ENCODE measurements at places on chromosomes 1 and 21.

GRCh38 chr1:205493241-205494085 lies 11.0 kb upstream of the CDK18 start:
- DNase-seq: no peak

- no peak for DNase-seq
Measured at GRCh38 chr1:178101266-178101630, 7.3 kb downstream of the RASAL2 start.

- no peak for DNase-seq
Measured at GRCh38 chr1:10599194-10599861, 124.6 kb downstream of the PEX14 start.

- DNase-seq: no peak
Measured at GRCh38 chr1:213523781-213524398, 463.9 kb upstream of the PROX1 start.

DNA sequence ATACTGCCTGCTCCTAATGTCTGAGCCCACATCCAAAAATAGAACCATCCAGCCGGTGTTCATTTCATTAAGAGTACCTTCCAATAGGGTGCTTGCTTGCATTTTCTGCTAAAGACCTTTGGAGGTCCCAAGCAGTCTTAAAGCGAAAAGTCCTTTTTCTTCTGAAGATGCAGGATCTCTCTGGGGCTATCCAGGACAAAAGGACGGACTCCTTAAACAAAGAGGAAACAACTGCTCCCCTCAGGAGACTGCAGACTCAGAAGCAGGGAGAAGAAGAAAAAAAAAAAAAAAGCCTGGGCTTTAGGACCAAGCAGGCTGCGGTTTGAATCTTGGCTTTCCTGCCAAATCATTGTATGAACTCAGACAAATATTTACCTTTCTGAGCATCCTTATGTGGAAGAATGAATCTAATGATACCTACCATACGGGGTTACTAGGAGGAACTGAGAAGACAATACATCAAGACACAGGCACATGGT lies 204.0 kb downstream of the PLPP3 start:
- no peak for DNase-seq

DNA sequence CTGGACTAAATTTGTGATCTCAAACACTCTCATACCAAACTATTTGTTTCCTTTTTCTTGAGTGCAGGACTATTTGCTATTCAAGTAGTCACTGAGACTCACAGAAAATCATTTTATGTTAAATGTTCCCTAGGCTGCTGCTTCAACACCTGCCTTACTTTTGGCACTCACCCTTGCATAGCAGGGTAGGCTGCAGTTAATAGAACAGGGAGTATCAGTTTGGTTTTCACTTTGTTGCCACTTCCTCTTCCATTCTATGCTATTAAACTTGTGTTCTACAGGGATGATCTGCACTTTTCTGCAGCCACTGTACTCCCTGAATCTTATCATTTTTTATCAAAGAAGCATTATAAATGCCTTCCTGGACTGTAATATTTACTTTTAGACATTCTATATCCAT lies 148.7 kb upstream of the PRMT6 start:
- DNase-seq: no peak

GRCh38 chr1:12478612-12478985 lies 139.4 kb downstream of the DHRS3 start:
- DNase-seq: no peak
